ENCODE measurements at places on chromosomes 3 and 15.

DNA sequence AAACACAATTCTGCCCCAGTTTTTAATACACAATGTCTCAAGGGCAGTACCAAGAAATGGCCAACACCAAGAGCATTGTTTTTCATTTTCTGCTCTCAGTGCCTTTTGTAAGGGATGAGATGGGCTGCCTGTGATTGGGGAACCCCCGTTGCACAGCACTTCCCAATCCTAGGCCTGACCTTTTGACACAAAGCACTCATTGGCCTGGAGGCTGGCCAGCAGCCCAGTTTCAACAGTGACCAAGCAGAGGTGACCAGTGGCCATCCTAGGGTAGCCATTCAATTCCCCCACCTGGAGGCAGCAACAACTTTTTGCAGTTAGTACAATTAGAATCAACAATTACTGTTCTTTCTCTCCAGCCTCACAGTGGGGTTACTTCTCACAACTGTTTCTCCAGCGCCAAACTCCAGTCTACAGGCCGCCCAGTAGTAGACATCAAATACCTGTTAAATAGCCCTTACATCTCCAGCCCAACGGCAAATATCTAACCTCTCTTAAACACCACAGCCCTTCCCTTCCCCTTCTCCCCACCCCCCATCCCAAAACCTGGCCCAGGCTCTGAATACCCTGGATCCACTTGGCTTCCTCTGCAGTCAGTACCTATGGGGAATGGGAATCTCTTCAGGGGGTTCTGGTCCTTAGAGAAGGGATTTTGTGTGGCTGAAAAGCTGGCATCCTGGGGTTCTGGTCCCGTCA lies 8.9 kb upstream of the LRRC2 start:
- no peak for DNase-seq

- no peak for DNase-seq
Observed at GRCh38 chr3:12879191-12879815, 37.9 kb upstream of the RPL32 start.

DNA sequence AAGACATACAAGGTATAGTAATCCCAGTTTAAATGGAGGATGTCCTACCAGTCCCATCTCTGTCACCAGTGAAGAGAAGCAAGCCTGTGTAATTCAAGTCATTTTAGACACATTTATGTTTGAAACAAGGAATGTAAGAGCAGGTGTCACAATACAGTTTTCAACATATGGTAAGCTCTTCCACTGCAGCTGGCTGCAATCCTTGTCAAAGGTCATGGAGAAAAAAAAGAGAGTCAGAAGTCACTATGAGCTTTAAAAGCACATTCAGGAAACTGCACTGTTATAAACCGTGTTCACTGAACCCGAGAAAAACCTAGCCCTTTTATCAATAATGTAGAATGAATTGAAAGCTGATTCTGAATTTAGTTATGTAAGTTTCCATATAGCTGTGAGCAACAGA lies 206.4 kb downstream of the NAALADL2 start:
- DNase-seq, result no peak

DNA sequence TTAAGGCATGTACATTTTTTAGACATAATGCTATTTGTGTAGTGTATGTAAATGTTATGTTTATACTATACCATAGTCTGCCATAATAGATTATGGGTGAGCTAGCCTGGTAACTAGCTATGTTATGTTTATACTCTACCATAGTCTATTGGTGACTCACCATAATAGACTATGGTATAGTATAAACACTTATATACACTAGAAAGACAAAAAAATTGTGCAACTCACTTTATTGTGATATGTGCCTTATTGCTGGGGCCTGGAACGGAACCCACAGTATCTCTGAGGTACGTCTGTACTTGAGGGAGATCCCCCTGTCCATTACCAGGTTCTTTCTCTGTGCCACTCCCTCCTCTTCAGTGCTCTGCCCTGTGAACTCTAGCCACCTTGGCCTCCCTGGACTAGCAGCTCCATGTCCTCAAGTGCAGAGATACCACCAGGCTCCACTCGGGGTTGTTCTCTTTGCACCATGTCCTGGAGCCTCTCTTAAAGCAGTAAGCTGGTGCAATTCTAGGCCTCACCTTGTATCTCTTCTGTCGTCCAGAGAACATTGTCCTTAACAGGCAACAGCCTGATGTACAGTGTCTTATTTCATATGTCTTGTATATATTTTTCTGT lies 60.8 kb upstream of the PXYLP1 start:
- no peak for DNase-seq

DNA sequence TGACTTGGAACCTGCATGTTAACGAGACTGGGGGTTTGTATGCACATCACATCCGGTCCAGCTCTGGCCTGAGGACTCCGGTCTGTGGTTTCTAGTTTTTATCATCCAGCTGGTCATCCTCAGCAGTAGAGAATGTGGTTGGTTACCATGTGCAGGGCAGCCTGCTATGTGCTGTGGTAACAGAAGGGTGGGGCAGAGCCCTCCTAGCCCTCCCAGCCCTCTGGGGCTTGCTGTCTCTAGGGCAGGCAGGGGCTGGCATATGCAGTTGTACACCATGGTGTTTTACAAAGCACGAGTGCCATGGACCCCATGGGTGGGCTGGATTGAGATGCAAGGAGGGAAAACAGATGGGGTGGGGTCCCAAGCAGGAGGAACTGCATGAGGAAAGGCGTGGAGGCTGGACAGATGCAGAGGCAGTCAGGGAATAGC lies 70.2 kb downstream of the APBA2 start:
- no peak for DNase-seq

GRCh38 chr3:142888099-142888480 lies 793 bp downstream of the PCOLCE2 start:
- DNase-seq, result peak; percentile 20

- DNase-seq, result no peak
Observed at GRCh38 chr3:138328341-138328740, 1.3 kb downstream of the NME9 start.

- no peak for DNase-seq
Observed at GRCh38 chr15:67433495-67434099, 87.3 kb upstream of the C15orf61 start.

- no peak for DNase-seq
Observed at GRCh38 chr3:171786997-171787396, 23.3 kb downstream of the PLD1 start.

GRCh38 chr3:53153980-53154379 lies 7.0 kb upstream of the PRKCD start:
- no peak for DNase-seq

GRCh38 chr3:196117809-196118208 lies 35.9 kb upstream of the TFRC start:
- no peak for DNase-seq

DNA sequence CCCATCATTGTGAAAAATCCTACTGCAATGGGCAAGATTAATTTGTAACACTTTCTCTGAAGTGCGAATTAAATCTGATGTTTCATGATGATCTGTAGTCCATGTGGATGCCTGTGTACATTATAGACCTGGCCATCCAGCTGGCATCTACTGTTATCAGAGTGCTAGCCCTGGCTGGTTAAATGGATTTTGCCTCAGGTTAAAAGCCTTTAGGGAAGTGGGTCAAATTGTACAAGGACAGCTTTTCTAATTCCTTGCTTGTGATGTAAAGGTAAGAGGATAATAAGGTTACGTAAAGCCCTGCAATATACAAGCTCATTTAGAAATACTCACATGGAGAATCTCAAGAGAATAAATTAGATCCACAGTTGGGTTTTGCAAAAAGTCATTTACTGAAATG lies 138.2 kb downstream of the EPHA3 start:
- no peak for DNase-seq

DNA sequence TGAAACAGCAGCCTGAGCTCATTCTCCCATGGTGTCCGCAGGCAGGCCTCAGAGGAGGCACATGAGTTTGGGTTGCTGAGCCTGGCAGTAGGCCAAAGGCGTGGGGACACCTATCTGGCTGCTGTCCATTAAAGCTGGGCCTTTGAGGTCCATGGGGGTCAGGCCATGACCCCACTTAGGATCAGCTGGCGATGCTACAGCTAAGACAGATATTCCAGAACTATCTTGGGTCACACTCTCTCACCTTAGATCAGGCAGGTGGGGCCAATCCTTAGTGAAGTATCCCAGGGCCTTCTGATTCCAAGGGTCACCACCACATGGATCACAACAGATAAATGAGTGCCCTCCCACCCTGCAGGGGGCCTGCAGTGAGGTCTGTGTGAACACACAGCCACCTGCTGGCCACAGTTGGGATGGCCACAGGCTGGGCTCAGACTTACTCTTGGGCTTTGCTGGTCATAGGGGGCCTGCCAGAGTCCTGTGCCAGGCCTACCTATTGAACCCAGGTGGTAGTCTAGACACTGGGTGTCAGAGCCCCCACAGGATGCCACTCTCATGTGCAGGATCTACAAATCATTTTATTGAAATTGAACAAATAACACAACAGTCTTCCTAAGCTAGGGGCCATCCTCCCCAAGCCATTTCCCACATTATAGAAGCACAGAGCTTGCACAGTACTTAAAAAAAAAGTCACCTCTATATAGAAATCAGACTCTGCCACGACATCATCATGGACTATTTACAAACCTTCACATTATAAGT lies 2.0 kb upstream of the HYAL2 start:
- DNase-seq, result peak; percentile 59

- no peak for DNase-seq
Observed at GRCh38 chr3:148100476-148100875, 597.2 kb upstream of the AGTR1 start.

GRCh38 chr3:141259821-141260629 lies 28.4 kb downstream of the PXYLP1 start:
- no peak for DNase-seq

GRCh38 chr3:71400986-71401451 lies 182.5 kb downstream of the FOXP1 start:
- DNase-seq, result no peak

DNA sequence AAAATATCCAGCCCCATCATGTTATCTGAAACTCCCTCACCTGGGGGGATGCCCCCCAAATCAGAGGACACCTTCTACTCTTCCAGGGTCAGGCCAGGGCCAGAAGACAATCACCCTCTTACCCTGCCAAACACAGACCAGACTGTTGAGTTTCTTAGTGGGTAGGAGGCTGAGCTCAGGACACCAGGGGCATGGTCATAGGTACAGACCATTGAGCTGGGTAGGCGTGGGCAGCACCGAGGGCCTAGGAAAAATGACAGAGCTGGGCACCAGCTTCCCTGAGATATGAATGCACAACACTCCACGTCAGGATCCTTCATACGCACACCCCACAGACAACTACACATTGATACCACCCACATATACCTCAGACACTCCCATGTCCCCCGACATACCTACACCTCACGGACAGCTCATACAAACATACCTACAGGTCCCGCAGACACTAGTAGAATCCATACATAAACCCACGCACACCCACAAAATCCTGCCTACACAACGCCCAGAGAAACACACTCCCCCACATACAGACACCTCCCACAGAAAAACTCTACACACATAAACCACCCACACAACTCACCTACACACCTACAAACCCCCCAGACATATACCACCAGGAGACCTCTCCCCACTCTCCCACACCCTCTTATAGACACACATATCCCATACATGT lies 11.8 kb downstream of the AP3B2 start:
- no peak for DNase-seq

GRCh38 chr3:109336291-109336861 lies 970 bp downstream of the DPPA4 start:
- DNase-seq, result no peak

DNA sequence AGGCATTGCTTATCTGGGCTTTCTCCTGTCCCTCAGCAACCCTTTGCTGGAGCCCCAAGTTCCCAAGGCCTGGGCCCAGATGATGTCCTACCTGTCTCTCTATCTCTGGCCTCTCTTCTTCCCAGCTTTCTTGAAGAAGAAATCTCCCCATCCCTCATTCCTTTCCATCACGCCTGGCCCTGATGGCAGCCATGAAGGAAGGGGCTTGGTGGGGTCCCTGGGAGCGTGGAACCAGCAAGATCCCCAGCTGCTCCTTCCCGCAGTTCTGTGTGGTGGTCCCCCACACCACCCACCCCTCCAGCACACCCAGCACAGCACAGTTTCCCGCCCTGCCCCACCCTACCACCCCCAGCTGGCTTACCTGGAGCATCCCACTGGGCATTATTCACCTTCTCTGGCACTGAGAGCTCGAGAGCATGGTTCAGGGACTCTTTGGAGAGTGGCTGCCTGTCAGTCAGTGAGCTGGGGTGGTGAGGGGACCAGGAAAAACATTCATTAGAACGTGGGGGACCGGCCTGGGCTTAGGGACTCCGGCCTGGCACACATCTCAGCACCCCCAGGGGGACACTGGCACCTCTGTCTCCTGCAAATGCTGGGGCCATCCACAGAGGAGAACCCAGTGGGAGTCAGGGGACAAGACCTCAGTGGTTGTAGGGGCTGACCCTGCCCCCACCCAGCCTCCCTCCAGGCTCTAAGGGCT lies 26.6 kb downstream of the ACSBG1 start:
- DNase-seq, result no peak

DNA sequence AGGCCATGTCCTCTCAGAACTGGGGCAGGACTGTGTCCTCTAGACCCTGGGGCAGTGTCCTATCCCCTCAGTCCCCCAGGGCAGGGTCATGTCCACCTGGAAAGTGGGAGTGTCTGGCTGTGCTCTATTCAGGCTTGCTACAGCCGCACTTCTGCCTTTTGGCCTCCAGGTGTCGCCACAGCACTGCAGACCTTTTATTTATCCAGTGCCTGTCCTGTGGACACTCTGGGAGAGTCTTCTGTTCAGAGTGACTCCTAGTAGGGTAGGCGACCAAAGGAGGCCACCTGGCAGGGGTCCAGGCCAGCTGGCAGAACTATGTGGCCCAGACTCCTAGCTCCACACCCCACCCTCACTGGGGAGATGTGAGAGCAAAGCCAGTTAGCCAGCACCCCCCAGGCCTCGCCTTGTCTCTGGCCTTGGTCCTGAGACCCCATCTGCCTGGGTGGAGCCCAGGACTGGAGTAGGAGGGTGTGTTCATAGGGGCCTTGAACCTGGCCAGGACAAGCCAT lies 3.9 kb downstream of the TMIE start:
- peak; percentile 21 for DNase-seq

GRCh38 chr3:61152071-61152470 lies 99.2 kb downstream of the FHIT start:
- DNase-seq, result no peak

DNA sequence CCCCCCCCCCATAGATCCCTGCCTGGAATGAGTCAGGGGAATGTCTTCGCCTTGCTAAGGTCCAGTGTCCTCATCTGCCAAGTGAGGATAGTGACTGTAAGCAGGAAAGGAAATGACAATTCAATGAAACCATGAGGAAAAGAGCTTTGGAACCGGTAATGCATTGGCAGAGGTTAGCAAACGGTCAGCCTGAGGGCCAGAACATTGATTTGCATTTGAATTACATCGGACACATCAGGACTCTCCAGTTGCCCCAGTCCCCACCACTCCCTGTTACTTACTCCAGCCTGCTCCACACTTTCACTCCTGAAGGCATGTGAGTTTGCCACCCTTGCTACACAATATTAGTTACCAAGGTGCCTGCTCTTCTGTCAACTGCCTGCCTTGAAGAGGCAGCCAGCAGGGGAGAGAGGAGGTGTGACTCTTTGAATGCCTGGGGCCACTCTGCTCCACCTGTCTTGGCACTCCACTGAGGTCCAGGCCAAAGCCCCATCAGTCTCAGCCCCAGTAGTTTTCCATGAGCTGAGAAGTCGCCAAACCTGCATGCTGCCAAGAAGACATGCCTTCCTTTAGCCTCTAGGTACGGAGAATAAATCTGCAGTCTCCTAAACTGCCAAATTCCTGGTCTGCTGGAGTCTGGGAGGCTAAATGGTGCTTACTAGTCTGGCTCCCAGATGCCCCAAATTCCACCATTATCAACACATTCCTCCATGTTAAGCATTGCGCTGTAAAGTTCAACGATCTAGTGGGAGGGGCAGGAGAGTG lies 191.7 kb upstream of the TLE3 start:
- DNase-seq, result no peak

GRCh38 chr15:65824031-65824743 lies 32.1 kb upstream of the DENND4A start:
- DNase-seq, result peak; percentile 42

GRCh38 chr15:35064576-35065190 lies 20.4 kb downstream of the NANOGP8 start:
- DNase-seq, result no peak
